ENCODE measurements at places on chromosomes 5 and 9. TPM values are rescaled to one million over a fixed set of nuclear protein-coding genes. Genes with fewer than 3 reads are reported as not detected.

The FAM169A gene
- total RNA-seq: 28.7 TPM

The PLPPR1 gene
- not detected for total RNA-seq

The PPP3R2 gene
- not detected for total RNA-seq

The OR1J2 gene
- not detected for total RNA-seq

The IQGAP2 gene
- total RNA-seq: 55.1 TPM

The CCNO gene
- 11.4 TPM for total RNA-seq

The TICAM2 gene
- total RNA-seq: 1.4 TPM

The HSD17B3 gene
- 2.2 TPM for total RNA-seq

The IPPK gene
- 12.2 TPM for total RNA-seq

The RNF208 gene
- total RNA-seq: 2.3 TPM

The SLC46A2 gene
- total RNA-seq: not detected

The FAM78A gene
- total RNA-seq: 3.4 TPM

The SNCAIP gene
- total RNA-seq: 10.5 TPM

DNA sequence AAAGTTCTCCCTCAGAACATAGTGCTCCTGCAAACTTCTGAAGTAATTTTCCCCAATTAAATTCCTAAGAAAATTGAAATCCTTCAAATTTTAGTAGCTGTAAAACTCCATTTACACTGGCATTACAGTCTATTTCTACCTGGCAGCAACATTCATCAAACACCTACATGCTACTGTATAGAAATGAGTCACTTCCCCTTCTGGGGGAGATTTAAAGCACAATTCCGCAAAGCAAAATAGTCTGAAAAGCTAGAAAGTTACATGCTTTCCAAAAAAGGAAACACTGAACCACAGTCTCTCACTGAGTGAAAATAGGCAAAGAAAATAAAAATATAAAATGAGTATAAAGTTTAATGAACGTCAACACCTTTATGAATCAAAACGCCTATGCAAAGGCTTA, 43.3 kb downstream of the MCTP1 start:
- DNase-seq: no peak

DNA sequence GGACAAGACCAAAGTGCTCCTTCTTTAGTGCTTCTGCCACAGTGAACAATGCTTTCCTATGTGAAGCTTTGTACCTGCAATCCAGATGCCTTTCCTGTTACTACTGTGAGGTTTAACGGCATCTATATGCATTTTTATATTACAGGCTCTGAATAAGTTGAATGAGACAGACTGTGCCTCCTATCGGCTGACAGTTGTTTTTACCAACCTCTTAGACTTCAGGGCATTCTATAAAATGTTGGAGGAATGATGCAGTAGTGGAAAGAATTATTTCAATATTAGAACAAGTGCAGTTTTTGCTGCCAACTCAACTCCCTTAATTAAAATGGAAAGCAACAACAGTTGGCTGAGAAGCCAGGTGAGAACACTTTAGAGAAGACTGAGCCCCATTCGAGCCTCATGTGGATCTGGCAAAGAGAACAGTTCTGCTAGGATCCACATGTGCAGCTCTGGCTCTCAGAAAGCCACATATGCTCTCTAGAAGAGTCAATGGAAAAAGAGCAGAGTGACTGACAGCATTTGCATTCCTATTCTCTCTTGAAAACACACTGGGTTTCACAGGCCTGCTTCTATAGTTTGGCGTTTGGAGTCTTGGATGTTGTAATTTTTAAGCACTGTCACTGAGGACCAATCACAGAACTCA, 147.5 kb downstream of the LURAP1L start:
- DNase-seq: no peak

DNA sequence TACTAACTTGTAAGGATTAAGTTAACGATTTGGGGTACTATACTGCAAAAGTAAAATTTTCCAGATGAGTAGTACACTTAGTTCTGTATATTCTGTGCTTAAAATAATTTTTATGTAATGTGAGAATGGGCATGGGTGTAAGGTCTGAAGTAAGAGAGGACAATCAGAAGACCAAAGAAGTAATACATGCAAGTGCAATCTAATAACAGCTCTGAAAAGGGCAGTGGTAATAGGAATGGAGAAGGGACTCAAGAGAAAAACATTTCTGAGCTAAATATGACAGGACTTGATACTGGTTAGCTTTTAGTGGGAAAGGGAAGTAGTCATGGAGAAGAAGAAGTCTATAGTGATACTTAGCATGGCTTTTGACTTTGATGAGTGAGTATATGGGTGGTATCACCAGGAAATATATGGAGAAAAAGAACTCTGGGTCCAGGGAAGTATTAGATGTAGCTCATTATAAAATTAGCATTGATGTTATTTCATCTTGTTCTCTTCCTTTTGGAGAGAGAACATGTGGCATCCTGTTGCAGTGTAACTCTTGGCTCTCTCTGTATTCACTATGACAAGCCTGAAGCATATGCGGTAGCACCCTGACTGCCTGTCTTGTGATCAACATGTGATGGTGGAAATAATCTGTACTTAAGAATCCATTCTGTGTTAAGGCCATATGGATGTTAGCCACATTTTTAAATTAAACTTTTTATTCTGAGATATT, 60.5 kb downstream of the ERCC6L2 start:
- DNase-seq: no peak

DNA sequence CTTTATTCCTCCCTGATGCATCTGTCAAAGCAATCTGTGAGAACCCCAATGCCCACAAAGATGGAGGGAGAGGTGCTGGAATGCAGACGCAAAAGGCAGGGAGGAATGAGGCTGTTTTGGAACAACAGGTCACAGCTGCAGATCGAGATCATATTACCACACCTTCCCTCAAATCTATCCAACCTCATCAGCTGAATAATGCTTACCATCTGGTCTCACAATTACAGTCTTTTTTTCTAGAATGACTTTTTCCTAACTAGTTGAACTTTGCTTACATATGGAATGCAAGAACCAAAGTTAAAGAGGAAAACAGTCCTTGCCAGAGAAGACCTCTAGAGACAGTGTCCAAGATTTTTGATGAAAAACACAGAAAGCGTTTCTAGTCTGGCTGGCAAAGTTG, 158.1 kb downstream of the LPAR1 start:
- no peak for DNase-seq

- no peak for DNase-seq
These were observed 990.5 kb downstream of the TLE1 start for GRCh38 chr9:80698725-80699410.

- no peak for DNase-seq
These were observed 5.5 kb downstream of the SLC9A3 start for GRCh38 chr5:518721-519120.

GRCh38 chr9:85077944-85078343, 408.4 kb downstream of the NTRK2 start:
- DNase-seq: no peak

DNA sequence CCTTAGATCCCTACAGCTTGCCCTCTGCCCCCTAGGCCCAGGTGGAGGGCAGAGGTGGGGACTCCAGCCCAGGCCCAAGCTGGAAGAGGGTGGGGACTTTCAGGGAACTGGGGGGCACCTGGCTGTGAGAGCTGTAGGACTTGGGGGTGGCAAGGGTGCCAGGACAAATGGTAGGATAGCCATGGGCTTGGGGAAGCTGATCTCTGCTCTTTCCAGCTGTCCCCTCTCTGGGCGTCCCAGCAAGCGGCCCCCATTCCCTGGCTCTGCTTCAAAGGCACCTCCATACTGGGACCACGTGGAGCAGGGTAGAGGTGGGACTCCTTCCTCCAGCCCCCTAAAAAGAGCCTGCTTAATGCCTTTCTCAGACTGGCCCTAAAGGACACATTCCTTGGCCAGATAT, 385 bp downstream of the LTC4S start:
- no peak for DNase-seq

DNA sequence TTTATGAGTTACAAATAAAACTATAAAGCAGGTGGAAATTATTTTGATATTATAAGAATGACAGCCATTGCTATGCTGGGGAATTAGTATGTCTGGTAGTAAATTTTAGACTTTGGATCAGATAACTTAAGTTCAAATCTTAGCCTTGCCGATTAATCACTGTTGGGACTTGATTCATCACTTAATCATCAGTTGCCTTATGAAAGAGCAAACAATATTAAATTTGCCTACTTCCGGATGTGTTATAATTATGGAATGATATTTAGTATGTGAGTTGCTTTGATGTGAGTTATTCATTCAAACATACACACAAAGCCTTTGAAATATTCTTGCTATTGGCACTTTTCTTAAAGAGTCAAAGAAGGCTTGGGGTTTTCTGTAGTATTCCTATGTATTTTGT, 717.7 kb downstream of the BRINP1 start:
- DNase-seq: no peak

GRCh38 chr9:97591535-97591934, 41.6 kb downstream of the TSTD2 start:
- no peak for DNase-seq

DNA sequence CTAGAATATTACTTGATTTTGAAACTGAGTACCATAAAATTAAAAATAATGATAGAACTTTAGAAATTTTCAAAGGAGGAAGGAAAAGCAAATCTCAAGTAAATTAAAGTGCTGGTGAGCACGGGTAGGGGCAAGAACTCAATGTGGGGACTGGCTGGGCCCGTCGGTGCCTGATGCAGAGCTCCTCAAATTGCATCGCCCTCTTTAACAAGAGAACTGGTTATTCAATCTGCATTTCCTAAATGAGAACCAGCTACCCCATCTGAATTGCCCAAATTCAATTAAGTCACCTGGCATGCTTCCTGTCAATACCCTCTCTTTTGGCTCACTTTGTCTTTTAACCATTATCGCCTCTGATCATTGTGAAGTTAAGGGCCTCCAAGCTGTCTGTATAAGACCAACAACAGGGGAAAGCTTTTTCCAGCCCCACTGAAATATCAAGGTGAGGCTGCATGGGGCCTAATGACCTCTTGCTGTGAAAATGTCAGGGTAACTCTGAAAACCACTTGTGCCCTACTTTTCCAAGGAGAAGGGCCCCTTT, 316.7 kb downstream of the SLIT3 start:
- DNase-seq: no peak

GRCh38 chr5:14777187-14777586, 94.4 kb downstream of the ANKH start:
- no peak for DNase-seq

DNA sequence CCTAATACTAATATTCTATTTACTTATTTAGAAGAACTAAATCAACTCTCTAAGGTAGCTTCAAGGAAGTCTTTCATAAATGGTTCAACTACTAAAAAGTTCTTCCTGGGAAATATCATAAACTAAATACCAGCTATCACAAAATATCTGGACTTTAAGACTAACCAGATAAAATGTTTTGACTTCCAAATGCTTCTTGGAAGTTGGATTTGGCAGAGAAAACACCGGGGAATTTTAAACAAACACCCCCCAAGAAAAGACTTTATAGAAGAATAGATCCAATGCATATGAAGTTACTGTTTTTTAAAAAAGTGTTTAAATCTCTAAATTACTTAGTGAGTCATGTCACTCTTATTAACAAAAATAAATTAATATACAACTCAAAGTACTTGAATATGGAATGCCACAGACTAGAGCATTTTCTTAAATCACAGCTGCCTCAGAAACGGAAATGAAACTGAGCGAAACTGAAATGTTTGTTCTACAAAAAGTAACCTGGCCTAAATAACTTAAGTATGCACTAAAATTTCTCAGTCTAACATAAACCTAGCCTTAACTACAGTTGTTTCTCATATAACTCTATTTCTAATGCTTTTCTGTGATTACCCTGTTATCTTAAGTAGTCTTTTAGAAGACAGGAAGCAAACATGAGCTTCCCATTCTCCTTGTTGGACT, 6.8 kb downstream of the ABCA1 start:
- no peak for DNase-seq

- no peak for DNase-seq
These were observed 54.1 kb upstream of the DAB2 start for GRCh38 chr5:39478863-39479262.

DNA sequence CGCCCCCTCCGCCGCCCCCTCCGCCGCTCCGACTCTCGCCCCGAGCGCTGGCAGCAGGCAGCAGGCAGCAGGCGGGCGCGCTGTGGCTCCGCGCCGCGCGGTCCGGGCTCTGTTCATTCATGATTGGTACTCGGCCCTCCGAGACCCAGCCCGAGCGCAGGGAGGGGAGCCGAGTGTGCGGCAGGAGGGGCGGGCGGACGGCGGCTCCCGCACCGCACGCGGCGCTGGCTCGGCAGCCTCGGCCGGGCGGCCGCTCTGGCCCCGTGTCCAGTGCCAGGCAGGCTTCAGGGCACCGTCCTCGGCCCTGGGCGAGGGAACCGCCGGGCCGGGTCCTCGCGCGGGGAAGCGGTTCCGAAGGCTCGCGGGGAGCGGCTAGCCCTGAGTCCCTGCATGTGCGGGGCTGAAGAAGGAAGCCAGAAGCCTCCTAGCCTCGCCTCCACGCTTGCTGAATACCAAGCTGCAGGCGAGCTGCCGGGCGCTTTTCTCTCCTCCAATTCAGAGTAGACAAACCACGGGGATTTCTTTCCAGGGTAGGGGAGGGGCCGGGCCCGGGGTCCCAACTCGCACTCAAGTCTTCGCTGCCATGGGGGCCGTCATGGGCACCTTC, at the start of gene KCNIP1:
KCNIP1 (plus strand) TSS at position 31 of the 607 bp plus-strand sequence.
- DNase-seq: peak; percentile 35

DNA sequence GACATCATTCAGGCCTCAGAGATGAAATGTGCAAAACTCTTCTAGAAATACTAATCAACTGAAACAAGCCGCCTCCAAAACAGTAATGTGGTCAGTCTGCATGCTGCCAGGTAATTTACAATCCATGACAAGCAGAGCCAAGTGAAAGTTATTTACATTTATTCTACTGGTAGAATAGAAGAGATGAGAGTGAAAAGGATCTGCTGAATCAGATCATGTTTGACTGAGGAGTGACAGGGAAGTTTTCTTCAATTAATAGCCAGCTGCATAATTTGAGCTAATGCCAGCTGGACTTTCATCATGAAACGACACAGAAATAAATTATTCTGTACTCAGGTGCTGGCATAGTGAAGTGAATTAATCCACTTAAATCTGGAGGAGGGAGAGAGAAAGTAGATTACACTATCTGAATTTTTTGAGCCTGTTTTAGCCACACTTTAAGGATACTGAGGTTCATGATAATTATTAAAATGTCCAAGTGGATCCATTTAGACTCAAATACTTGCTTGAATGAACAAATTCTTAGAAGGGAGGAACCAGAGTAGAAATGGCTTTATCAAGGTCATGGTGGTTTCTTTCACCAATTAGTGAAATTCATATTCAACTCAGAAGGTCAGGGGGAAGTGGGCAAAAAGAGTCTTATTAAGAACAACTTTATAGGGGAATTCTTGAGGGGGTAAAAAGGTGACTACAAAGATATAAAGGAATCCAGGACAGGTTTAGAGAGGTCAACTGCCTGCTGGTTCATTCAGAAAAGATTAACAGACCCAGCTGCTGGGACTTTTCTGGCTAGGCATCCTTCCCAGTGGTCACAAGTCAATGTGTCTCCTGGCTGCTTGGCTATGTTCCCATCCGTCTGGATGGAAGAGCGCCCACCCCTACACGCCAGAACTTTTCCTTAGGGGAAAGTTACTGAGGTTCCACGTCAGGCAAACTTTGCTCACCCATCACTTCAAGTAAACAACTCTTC, 350.4 kb downstream of the PDE4D start:
- DNase-seq: peak; percentile 46

DNA sequence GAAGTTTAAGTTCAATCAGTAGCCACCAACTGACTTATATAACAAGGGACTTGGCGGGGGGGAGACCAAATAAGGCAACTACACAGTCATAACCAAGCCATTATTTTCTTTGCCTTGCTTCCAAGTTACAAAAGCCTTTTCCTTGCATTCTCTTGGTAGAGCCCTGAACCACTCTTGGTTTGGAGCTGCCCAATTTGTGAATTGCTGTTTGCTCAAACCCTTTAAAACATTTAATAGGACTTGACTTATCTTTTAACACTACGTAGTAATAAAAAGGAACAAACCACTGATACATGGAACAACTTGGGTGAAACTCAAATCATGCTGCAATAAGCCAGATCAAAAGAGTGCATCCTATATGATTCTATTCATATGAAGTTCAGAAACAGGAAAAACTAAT, 31.7 kb upstream of the MSH3 start:
- DNase-seq: no peak

Measured in thyroid gland (tissue), 4 donors.